ENCODE measurements at places on chromosomes 5 and 9.

GRCh38 chr9:131714161-131714646 lies 25.7 kb downstream of the RAPGEF1 start:
- H3K4me1 ChIP-seq, result peaks cover 93% of the 10 kb centered on the region
- H3K27ac ChIP-seq, result no peak overlapping the region
- H3K4me3 ChIP-seq, result no peak overlapping the region
- no peak for DNase-seq

GRCh38 chr5:111863801-111864200 lies 106.8 kb upstream of the NREP start:
- peaks cover 5% of the 10 kb centered on the region for H3K27me3 ChIP-seq
- no peak for DNase-seq
- H3K4me1 ChIP-seq, result no peaks in the 10 kb centered on the region
- H3K27ac ChIP-seq, result no peak overlapping the region

DNA sequence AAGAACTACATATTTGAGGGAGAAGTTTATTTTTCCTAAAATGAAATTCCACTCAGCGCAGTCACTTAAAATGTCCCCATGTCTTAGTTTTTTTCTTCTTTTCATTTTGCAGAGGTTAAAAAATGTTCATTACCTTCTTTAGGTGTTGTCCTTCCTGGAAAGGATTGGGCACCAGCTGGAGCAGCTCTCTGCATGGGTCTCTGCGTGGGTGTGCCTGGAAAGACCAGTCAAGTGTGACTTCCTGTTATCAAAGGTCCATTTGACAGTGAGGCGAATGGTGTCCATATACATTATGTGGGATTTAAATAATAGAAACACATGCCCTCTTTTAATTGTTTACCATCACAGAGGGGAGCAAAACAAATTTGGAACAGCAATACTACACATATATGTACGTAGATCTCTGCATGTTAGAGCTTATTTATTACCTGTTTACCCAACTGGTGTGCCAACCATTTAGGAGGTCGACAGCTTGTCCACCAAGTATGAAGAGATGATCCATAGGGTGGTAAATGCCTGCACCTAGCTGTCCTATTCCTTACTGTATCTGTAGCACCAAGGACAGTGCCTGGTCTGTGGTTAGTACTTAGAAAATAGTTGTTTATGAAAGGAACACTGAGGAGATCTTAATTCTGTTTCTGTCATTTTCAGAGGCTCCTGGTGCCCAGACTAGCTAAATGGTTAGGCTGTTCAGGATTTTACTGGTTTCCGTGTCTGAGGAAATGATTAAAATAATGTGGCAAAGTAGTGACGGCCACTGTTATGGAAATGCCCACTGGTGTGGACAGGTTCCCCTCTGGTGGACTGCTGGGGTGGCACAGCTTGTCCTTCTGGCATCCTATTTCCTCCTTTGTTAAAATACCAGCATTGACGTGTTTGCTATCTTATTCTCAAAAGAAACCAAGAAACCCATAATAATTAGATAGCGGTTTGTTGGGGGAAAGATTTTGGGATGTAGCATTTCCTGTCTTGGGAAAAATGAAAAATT lies 200.4 kb downstream of the MAST4 start:
- H3K4me1 ChIP-seq, result no peaks in the 10 kb centered on the region
- no peak overlapping the region for H3K4me3 ChIP-seq
- peaks cover 11% of the 10 kb centered on the region for H3K27me3 ChIP-seq

DNA sequence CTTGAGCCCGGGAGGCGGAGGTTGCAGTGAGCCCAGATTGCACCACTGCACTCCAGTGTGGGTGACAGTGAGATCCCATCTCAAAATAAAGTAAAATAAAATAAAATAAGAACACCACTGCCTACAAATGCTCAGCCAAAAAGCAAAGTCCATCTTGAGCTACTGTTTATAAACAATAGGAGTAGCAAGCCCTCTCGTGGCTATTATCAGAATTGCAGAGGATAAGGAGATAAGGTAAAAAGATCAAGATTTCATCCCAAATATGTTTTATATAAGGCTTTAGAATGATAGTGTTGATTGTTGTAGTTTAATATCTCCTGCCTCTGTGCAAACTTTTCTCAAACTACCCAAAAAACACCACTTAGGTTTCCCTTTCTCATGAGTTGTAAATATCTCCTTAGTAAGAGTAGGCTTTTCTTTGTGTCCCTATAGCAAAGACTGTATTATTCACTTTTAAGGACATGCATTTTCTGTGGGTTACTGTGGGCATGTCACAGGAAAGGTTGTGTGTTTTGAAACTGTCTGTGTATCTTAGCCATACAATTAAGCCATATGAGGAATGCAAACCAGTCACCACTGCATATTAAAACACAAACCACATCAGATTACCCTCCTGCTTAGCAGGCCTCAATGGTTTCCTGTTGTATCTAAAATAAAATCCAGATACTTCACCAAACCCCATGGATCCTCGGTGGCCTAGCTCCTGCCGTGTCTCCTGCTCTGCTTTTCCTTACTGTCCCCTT lies 31.8 kb upstream of the CKS2 start:
- no peak for DNase-seq
- H3K4me3 ChIP-seq, result no peak overlapping the region
- no peaks in the 10 kb centered on the region for H3K4me1 ChIP-seq
- H3K27ac ChIP-seq, result no peak overlapping the region

Data from naive B cell (primary cell).